ENCODE measurements at places on chromosomes 4 and X. TPM values are rescaled to one million over a fixed set of nuclear protein-coding genes. Genes with fewer than 3 reads are reported as not detected.

The TGIF2LX gene
- not detected for total RNA-seq

The SPRY1 gene
- 97.4 TPM for total RNA-seq

DNA sequence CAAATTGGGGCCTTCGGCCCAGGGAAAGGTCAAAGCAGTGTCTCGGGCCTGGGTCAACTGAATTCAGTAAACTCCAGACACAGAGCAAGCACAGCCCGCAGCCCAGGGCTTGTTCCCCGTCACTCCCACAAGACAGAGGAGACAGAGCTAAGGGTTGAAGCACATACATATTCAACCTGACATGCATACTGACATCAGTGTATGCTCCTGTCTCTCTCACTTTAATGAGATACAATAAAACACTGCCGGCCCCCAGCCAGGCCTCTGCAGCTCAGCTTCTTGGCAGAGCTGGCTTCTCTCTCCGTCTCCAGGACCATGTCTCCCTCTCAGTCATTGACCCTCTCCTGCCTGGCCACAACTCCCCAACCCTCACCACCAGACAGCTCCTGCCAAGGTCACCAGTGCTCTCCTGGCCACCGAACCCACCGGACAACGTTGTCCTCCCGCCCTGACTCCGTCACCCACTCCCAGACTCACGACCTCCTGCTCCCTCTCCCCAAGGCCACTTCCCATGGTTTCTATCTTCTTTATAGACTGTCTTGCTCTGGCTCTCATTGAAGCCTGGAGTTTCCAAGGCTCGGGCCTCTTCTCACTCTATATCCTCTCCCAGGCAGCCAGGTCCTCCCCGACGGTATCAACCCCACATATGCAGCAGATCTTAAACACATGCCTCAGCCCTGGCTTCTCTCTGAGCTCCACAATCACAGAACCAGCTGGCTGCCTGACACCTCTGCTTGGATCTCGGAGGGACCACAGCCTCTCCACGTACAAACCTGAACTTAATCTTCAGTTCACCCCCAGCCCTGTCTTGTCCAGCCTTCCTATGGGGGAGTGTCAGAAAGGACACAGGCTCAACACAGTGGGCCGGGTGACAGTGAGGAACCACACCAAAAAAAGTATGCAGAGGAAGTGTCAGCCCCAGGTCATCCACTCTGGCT, 67.7 kb upstream of the C4orf50 start:
- DNase-seq: no peak

DNA sequence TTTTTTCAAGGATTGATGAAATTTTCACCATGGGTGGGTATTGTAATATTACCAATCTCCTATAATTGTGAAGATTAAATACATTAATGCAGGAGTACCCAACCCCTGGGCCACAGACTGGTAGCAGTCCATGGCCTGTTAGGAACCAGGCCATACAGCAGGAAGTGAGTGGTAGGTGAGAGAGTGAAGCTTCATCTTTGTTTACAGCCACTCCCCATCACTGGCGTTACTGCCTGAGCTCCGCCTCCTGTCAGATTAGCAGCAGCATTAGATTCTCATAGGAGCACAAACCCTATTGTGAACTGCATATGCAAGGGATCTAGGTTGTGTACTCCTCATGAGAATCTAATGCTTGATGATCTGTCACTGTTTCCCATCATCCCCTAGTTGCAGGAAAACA, 15.1 kb downstream of the RAPGEF2 start:
- DNase-seq: no peak

The TLR10 gene
- total RNA-seq: not detected

The CFI gene
- total RNA-seq: 20.2 TPM

The CYSLTR1 gene
- 1.0 TPM for total RNA-seq

GRCh38 chr4:6264225-6264540, 5.5 kb upstream of the WFS1 start:
- no peak for DNase-seq

- no peak for DNase-seq
Observed at GRCh38 chr4:182090186-182090585, 153.0 kb upstream of the TENM3 start.

The GAGE12C gene
- not detected for total RNA-seq

DNA sequence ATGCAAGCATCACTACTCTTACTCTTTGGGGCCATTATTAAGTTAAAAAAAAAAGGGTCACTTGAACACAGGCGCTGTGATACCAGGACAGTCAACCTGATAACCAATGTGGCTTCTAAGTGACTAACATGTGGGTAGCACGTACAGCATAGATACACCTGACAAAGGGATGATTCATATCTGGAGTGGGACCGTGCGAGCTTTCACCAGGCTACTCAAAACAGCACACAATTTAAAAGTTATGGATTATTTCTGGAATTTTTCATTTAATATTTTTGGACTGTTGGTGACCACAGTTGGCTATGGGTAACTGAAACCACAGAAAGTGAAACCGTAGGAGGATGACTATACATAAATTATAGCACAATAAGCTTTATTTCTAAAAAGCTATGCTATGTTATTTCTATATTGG, 113.8 kb upstream of the STIM2 start:
- no peak for DNase-seq

The TRIM61 gene
- total RNA-seq: 0.76 TPM

GRCh38 chr4:152209772-152210493, 326.0 kb downstream of the FBXW7 start:
- no peak for DNase-seq

The HSFX1 gene
- 1.8 TPM for total RNA-seq

DNA sequence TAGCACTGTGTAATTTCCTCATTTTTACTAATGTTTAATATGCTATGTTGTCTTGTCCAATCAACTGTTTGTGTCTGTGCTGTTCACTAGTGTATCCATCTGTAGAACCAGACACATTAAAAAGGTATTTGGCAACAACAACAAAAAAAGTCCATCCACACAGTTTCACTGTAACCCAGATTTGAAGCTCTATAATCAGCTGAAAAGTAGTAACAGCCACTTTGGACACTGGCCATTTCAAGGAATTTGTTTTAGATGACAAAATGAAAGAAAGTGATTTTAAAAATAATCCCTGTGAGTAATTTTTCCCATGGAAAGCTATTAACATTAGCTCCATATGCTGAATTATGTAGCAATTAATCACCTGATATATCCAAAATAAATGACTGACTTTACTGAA, 2.2 kb upstream of the FBXL5 start:
- DNase-seq: no peak

The SRPX gene
- 39.8 TPM for total RNA-seq

- no peak for DNase-seq
Observed at GRCh38 chrX:124362072-124362471, 15.7 kb downstream of the SH2D1A start.

DNA sequence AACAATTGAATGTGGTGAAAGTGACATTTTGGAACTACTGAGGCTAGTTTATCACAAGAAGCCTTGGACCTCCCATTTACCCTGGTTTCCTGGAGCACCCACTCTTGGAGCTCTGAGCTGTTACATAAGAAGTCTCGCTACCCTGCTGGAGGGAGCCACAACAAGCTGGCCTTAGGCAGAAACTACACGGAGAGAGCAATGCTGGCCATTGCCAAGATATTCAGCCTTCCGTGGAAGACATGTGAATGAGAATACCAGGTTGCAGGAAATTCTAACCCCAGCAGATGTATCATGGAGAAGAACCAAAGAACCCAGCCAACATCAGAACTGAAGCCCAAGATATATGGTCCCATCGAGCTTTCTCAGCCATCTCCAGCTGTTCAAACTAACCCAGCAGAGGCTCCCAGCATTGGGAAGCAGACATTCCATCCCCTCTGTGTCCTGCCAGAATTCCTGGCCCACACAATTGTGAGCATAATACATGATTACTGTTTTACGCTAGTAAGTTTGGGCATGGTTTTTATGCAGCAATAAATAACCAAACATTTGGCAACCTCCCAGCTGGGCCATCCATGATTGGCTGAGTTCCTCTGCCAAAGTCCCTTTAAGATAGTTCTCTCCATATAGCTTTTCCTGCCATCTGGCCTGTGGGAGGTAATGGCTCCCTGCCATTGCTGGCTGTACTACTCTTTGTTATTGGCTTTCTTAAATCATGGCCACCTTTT, 17.9 kb upstream of the PDE5A start:
- DNase-seq: no peak

The LARP7 gene
- 27.8 TPM for total RNA-seq

The GLUD2 gene
- total RNA-seq: 1.7 TPM

- DNase-seq: no peak
Observed at GRCh38 chr4:72314869-72315268, 254.2 kb downstream of the ADAMTS3 start.

GRCh38 chr4:176729489-176729888, 63.2 kb downstream of the VEGFC start:
- DNase-seq: no peak

- peak; percentile 85 for DNase-seq
Observed at GRCh38 chr4:190014771-190015537, 12.1 kb downstream of the FRG2 start.

The CSAG2 gene
- not detected for total RNA-seq

DNA sequence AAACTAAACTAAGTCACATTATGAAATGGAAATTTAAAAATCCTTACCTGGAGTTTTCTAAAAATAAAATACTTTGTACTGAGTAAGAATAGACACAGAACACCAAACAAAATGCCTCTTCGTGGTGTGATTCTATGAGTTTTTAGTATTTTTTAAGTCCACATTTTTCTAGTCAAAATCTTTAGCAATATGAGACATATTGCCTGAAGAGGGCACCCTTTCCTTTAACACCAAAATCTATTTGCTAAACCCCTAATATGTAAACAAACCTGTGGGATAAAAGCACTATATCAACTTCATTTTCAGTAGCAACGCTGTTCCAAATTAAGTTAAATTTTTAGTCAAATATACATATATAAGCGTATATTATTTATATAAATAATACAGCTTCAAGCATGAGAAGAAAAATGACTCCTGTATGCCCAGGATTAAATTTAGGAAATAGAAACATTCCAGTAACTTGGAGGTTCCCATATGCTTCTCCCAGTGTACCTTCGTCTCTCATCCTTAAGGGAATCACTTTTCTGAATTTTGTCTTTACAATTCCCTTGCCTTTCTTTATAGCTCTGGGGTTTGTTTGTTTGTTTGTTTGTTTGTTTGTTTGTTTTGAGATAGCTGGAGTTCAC, 23.0 kb upstream of the PGM2 start:
- no peak for DNase-seq

DNA sequence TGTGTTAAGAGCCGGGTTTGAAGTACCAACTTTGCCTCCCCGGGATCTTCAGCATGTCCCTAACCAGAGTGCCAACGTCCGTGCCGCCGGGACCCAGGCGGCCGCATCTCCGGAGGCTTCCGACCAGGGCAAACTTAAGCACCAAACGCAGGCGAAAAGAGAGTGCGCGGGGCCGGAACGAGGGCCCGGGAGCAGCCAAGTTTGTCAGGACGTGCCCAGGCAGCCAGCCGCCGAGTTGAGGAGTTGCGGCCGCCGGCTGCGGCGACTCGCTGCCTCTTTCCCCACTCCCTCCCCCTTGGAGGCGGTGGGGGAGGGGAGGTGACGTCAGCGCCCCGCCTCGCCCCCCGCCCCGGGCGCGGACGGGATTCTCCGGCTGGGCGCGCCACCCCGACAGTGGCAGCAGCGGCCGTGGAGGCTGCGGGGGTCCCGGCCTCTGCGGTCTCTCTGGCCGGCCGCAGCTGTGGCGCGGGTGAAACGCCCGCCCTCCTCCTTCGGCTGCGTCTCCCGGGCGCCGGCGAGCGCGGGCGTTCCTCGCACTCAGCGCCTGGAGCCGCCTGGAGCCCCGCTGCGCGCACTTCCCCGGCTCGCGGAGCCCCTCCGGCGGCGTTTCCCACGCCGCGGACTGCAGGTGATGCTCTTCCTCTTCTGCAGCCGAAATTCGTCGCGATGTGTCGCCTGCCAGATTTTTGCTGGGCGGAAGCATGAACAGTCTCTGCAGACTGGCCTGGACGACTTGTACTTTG, 2.9 kb upstream of the FAT1 start:
- DNase-seq: peak; percentile 63

DNA sequence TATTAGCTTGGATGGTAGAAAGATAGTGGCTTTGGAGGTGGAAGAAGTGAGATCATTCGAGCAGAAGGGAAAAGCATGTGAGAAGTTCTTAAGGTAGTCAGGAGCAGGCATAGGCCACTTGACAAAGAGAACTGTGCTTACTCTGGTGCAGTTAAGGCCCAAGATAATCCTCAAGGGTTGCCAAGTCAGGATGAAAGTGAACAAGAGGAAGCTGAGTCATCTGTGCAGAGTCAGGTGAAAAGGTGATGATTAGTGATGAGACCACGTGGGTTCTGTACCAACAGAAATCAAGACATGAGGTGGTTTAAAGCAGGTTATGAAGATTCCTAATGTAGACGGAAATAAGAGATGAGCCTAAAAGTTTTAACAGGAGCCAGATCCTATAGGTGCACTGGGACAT, 369.8 kb downstream of the DTHD1 start:
- no peak for DNase-seq

- no peak for DNase-seq
Observed at GRCh38 chr4:124437853-124438495, 274.6 kb downstream of the ANKRD50 start.

The DMP1 gene
- not detected for total RNA-seq

- DNase-seq: no peak
Observed at GRCh38 chrX:81229229-81229628, 27.3 kb downstream of the SH3BGRL start.

GRCh38 chr4:173958445-173958844, 325.0 kb downstream of the FBXO8 start:
- no peak for DNase-seq

DNA sequence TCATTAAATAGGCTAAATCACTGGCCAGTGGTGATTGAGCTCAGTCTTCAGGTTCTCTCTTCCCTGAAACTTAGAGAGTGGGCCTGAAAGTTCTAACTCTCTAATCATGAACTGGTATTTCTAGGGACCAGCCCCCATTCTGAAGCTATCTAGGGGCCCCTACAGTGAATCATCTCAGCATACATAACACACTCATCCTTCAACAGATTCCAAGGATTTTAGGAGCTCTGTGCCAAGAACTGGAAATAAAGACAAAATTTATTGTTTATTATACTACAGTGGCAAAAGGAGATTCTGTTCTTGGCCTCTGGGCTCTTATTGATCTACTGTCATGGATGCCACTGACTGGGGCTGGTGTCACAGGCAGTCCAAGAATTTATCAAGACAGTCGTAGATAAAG, 263.8 kb upstream of the IGFBP7 start:
- no peak for DNase-seq

DNA sequence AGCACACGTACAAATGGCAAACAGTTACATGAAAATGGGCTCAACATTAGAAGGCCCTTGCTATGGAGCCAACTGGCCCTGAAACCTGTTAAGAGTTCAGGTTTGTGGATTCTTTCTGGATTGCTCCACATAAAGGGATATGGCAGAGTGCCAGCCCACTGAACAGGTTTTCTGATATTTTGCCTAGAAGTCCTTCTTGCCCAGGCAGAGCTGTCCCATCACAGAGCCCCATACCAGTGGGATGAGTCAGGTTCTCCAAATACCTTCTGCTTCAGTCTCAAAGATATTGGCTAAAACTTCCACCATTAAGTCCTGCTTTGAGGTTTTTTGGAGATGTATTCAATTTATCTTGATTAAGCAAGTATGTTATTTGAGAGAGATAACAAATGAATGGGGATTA, 146.8 kb upstream of the IL1RAPL2 start:
- DNase-seq: no peak

All from upper lobe of left lung (tissue), 6 donors.